Stimulated activated CD4-positive, alpha-beta T cell treated with anti-CD3 and anti-CD28 coated beads, Interleukin-1b, Interleukin-23, amount 100 ng/mL, for 1 hour (primary cell): ENCODE measurements at places on chromosomes 5 and 9.

- DNase-seq: no peak
These were observed 37.3 kb downstream of the DMGDH start for GRCh38 chr5:79032031-79032695.

DNA sequence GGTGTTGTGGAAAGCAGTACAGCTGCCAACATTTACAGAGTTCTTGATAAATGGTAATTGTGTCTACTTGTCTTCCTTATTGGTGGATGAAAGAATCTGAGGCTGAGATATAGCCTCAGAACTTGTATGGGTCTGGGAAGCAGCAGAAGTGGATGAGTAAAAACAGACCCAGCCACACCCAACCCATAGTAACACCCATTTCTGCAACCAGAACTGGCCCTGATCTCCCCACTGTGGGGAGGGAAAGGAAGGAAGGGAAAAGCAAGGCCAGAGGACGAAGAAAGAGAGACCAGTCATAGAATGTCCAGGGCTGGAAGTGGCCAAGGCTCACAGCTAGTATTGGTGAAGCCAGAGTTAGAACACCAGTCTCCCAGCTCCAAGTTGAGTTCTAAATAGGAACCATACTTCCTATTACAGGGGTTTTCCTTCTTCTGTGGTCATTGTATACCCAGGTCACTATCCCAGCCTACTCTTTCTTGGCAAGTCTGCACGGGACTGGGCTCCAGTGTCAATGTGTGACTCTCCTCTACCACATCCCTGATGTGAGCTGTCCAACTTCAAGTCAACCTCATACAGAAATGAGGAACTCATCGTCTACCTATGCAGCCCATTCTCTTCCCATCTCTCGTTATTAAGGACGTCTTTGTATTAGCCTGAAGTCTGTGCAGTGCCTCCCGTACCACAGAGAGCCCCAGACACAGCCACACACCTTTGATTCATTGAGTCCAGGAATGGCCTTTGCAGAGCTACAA lies 35.9 kb downstream of the ITK start:
- DNase-seq: no peak

DNA sequence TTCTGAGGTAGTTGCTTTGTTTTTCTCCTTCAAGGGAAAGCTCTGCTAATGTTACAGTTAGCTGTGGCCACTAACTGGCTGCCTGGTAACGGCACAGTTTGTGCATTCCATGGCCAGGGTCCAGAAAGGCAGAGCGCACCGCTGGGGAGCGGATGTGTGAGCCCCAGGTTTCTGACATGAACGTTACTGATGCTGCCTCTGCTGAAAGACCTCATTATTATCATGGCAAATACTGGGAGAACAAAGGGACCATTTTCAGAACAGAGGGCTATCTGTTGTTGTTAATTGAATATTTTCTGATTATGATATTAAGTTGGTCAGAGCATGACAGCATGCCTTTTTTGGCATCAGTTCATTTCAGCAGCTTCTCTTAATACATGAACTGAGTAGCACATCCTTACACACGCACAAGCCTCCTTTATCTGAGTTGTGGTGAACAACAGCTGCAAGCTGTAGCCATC lies 134.1 kb downstream of the NUDT12 start:
- no peak for DNase-seq

DNA sequence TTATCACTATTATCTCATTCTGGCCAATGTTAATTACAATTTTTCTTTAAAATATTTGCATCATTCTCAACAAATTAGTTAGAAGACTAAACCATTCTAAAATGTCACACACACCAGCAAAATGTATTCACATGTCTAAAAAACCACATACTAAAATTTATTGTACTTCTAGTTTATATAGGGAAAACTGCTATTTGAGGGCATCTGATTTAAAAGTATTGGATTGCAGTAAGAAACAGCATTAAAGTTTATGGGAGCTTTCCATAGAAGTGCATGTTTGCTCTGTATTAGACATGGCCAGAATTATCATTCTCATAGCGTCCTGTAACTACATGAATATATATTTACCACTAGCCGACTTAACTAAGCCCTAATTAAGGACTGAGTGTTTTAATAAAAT lies 150.3 kb downstream of the PBX3 start:
- DNase-seq: no peak

DNA sequence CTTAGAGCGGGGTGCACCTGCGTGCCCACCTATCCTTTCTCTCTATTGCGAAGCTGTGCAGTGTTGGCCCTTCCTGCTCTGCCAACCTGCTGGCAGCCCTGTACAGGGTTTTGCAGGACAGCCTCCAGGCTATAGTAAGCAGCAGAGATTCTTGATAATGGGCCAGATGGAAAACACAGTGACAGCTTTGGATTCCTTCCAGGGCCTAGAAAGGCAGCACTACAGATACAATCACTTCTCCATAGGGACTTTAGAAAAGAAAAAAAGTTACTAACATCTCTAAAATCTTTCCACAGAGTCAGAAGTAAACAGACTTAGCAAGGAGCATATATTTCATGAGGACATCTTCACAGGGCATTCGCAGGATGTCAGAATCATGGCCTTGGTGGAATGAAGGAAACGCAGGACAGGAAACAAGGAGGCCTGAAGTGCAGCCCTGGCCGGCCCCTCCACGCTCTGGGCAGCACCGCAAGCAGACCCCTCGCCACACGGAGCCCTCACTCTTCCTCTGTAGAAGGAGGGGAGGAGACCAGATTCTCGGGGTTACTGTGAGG lies 172.1 kb upstream of the GAS1 start:
- DNase-seq: no peak

DNA sequence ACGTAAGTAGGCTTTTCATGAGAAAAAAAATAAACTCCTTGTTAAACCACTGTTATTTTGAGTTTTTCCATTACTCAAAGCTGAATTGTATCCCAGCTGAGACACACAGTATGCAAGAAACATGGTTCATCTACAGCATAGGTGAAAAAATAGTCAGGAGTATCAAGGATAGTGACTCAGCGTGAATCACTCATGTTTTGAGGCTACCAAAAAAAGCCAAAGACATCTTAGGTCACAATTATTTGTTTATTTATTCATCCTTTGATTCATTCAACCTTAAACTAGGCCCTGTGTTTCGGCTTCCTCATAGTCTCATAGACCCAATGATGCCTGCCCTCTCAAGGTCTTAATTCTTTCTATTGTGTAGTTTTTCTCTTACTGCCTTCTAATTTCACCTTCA lies 32.9 kb upstream of the STX17 start:
- no peak for DNase-seq

DNA sequence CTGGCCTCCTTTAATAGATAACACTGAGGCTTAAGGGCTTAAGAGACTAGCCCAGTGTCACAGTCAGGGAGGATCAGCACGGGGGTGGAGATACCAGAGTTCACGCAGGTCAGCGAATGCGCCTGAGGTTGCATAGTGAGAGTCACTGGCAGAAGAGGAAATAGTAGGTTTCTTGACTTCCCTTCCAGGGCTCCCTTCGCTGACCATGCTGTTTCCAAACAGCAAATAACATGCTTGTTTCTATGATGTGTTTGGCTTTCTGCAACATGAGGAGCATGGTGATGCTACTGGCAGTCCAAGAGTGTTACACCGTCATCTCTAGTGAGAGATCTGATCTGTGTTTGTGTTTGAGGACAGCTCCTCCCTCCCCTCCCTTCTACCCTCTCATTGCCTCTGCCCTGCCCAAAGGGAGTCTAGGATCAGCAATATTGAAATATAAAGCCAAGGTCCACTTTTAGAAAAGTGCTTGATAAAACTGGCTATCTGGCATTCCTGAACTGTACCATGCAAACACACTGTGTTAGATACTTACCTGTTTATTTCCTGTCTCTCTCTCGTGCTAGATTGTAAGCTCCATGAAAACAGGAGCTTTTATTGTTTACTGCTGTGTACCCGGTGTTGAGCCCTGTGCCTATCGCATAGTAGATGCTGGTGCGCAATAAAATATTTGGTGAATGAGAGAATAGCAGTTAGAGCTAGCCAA lies 12.3 kb downstream of the TLE4 start:
- no peak for DNase-seq

DNA sequence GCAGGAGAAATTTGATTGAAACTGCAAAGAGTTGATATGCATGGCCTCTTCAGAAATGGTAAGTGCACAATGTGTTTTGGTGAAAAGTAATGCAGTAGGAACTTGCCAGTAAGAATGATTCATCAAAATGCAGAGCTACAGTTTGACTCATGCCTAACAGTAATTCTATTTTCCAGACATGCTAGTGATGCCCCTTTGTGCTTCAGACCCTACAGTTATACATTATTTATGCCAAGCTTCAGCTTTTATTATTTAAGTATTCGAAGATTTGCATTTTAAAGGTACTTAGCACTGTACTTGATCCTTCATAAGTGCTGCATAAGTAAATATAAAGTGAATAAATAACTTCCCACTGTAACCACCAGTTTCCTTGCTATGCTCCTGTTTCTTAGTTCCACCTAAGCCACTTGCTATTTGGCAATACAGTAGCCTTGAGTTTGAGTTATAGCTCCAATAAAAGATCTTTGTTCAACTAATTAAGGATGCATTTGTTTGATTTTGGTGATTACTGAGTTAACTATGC lies 3.6 kb upstream of the SPATA31E1 start:
- no peak for DNase-seq

DNA sequence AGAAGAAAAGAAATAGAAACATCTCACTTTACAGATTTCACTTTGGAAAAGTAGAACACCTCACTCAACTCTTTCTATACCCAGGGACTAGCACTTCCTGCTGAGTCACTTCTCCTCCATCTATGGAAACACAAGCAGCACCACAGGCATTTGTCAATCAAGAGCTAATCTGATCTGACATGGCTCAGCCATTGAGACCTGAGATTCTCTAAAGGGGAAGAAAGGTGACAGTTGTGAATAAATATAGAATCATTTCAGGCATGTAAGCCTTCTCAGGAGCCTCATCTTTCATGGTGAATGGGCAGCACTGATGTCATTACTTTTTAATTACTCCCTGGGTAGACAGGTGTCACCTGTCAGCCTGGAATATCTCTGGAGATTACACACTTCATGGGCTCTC lies 559.8 kb downstream of the HINT1 start:
- no peak for DNase-seq

DNA sequence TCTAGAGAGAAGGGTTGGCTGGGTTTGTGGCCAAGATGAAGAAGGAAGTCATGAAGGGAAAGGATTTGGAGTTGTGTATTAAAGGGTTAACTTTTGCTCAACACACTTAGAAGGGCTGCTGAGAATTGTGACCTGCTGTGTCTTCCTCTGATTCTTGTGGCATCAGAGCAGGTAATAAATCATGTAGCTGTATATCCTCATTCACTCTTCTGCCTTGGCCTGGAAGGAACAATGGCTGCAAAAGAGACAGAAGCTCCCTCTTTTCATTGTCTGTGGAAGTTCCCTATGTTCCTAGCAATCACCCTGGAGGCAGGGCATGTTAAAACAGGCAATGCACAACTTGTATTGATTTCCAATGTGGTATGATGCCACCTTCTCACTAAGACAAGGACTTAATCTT lies 159.1 kb downstream of the LRRC70 start:
- DNase-seq: no peak

DNA sequence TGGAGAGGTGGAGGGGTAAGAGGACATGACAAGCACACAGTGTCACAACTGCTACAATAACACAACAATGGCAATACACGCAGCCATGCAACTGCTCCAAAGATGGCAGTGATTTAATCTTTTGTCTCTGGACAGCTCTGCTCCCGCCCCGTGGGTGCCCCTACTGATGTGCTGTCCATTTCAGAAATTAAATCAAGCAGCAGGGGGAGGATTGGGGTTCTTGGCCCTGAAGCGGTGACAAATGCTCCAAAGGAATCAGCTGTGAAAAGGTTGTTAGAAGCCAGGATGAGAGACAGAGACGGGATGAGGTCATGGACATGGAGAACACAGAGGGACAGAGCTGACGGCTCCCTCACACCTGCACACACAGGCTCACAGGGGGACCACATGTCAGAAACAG lies 22.6 kb downstream of the CNTFR start:
- DNase-seq: no peak

- no peak for DNase-seq
These were observed 60.2 kb upstream of the PCSK5 start for GRCh38 chr9:75830303-75830702.

- no peak for DNase-seq
These were observed 296.8 kb downstream of the ICE1 start for GRCh38 chr5:5719292-5719691.

DNA sequence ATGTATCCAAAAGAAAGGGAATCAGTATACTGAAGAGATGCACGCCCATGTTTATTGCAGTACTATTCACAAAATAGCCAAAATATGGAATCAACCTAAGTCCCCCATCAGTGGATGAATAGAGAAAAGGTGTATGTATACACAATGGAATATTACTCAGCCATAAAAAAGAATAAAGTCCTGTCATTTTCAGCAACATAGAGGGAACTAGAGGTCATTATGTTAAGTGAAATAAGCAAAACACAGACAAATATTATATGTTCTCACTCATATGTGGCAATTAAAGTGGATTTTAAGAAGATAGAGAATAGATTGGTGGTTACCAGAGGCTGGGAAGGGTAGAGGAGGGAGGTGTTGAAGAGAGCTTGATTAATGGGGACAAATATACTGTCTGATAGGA lies 88.6 kb downstream of the NIPBL start:
- no peak for DNase-seq

- DNase-seq: no peak
These were observed 360.1 kb upstream of the C9orf72 start for GRCh38 chr9:27933210-27934025.

GRCh38 chr9:108158236-108158995 lies 668.8 kb upstream of the KLF4 start:
- no peak for DNase-seq

GRCh38 chr5:92222449-92222848 lies 839.3 kb upstream of the ARRDC3 start:
- DNase-seq: no peak

- DNase-seq: no peak
These were observed 83.7 kb downstream of the PCSK5 start for GRCh38 chr9:75974016-75974766.

- DNase-seq: no peak
These were observed 960 bp upstream of the IFNB1 start for GRCh38 chr9:21078702-21079101.

DNA sequence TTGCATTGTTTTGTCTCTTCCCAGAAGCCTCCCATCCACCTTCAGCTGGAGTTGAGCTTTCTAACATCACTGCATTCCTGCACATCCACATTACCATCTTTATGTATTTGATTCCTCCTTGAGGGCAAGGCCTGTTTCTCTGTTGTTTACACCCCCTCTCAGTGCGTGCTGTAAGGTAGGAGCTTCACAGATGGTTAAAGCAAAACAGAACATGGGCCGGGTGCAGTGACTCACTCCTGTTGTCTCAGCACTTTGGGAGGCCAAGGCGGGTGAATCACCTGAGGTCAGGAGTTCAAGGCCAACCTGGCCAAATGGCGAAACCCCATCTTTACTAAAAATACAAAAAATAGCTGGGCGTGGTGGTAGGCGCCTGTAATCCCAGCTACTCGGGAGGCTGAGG lies 110.9 kb downstream of the KCNIP1 start:
- no peak for DNase-seq
